Heart right ventricle (tissue), 16 donors: ENCODE measurements at places on chromosomes 4 and X. TPM values are rescaled to one million over a fixed set of nuclear protein-coding genes. Genes with fewer than 3 reads are reported as not detected.

The ETDA gene
- polyA plus RNA-seq: not detected

- DNase-seq: no peak
These were observed 111.1 kb downstream of the SCD5 start for GRCh38 chr4:82687531-82687930.

The TLR1 gene
- polyA plus RNA-seq: 0.80 TPM

The ATP1B4 gene
- polyA plus RNA-seq: not detected

The GAGE12J gene
- polyA plus RNA-seq: not detected

GRCh38 chr4:38411092-38411491, 252.9 kb upstream of the KLF3 start:
- no peak for DNase-seq

GRCh38 chr4:66929748-66930147, 615.6 kb downstream of the CENPC start:
- no peak for DNase-seq
